ENCODE measurements at places on chromosomes 6 and 20.
A peak's percentile ranks its signal among the peaks of the same experiment; 100 is the strongest.

DNA sequence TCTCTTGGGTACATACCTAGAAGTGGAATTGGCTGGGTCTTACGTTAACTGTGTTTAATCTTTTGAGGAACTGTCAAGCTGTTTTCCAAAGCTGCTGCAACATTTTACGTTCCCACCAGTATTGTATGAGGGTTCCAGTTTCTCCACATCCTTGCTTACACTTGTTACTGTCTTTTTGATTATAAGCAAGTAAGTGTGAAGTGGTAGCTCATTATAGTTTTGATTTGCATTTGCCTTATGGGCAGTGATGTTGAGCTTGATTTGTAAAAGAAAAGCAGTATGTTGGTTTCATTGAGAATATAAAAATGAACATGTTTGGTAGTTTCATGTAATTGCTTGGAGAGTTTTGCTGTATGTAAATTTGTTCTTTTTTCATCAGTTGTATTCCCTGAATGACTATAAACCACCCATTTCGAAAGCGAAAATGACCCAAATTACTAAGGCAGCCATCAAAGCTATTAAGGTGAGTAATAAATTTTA, 40.4 kb downstream of the SCAF8 start:
- DNase-seq = peak; percentile 25

- DNase-seq = no peak
Measured at GRCh38 chr20:17646209-17646960, 35.7 kb downstream of the RRBP1 start.

DNA sequence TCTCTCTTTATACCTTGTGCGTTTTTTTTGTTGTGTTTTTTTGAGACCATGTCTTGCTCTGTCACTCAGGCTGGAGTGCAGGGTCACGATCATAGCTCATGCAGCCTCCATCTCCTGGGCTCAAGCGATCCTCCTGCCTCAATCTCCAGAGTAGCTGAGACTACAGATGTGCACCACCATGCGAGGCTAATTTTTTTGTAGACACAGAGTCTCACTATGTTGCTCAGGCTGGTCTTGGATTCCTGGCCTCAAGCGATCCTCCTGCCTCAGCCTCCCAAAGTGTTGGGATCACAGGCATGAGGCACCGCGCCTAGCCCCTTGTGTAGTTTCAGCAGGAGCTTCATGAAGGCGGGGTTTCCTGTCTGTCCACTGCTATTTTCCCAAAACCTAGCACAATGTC, 27.3 kb downstream of the PDRG1 start:
- no peak for DNase-seq

- peak; percentile 12 for DNase-seq
Measured at GRCh38 chr6:99334526-99335127, 14.8 kb downstream of the FAXC start.

DNA sequence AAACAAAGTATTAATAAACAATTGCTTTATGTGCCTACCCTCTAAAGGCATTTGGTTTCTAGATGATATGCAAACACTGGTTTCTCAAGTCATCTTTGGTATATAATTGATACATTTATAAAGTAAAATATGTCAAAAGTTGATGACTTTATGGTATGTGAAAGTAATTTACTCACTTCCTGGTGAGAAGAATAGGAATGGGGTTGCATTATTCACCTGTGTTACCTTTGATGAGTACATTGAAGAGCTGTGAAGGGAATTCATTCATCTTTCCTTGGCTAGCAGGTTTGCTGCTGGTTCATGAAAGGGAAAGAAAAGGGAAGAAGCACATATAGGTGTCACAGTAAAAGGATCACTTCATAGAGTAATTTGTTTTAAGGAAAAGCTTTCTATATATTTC, 20.4 kb downstream of the RNF217 start:
- no peak for DNase-seq

- no peak for DNase-seq
Measured at GRCh38 chr6:42429042-42429585, 22.6 kb downstream of the TRERF1 start.

DNA sequence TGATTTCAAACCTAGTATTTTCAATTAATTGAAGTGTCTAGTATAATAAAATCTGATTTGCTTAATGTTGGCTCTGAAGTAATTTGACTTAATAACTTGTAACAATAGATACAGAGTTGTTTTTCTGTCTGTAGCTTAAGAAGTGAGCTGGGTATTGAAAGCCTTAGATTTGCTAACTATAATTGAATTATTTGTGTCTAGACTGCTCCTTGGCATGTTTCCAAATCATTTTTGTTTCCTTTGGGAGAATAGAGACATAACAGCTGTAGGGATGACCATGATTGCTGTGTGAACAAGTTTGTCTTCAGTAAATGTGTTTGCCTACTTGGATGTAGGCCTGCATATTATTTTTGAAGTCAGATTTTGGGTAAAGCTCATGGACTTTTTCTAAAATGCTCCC, 115.4 kb downstream of the SCAF8 start:
- DNase-seq = no peak

DNA sequence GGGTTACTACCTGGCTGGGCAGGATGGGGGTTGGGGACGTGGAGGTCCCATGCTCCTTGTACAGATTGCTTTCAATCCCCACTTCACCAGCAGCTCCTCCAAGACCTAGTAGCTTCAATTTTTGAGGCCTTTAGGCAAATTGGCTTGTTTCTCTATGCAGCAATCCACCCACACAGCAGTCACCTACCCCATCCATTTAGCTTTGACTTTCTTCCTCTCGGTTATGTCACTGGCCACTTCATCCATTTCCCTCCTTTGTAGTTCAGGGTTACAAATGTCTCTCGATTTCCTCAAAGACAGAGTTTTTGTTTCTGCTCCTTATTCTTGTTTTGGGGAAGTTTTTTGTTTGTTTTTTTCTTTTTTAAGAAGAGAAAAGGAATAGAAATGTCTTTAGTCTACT, 33.4 kb upstream of the RSPO4 start:
- no peak for DNase-seq

DNA sequence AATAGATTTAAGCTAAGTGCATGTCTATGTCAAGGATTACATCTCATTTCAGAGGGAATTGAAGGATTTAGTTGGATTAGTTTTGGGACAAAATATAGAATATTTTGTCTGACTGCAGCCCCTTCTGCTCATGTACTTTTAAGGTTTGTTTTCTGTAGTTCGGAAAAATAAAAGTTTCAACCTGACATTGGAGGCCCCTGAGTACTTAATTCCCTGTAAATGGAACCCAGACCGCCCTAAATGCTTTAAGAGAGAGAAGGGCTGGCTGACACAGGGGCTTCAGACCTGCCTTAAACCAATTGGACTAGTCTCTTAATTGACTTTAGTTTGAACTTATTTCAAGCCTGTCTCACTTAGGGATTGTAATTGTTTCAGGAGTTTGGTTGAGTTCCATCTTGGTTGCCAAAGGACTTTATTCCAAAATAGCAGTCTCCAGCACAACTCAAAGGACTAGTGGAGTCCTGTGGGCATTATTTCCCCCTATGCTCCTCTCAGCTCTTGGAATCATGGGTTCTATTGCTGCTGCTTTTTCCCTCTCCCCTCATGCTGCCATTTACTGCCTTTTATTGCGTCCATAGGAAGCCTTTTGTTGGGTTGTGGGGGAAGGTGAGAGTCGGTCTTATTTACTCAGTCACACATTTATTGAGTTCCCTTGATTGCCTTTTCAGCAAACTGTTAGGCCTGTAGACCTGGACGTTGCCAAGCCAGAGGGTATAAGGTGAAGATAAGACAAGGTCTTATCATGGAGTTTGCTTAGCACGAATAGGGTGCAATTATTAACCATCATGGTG, 14.5 kb downstream of the BRD2 start:
- DNase-seq = no peak

DNA sequence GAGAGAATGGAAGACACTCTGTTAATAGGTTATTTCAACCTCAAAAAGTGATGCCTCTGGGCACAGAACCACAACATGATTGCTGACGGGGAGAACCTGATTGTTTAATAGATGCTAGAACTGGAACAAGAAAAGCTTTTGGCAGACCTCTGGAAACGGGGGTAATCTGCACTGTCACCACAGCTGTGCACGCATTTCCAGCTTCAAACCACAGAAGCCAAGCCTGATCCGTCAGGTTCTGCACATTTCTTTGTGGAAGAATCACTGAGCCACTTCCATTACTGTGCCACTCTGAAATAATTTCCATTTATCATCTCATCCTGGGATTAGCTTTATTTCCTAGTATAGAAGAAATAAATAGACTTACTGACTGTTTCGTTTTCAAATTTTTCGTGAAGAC, 309.3 kb downstream of the FARS2 start:
- no peak for DNase-seq

DNA sequence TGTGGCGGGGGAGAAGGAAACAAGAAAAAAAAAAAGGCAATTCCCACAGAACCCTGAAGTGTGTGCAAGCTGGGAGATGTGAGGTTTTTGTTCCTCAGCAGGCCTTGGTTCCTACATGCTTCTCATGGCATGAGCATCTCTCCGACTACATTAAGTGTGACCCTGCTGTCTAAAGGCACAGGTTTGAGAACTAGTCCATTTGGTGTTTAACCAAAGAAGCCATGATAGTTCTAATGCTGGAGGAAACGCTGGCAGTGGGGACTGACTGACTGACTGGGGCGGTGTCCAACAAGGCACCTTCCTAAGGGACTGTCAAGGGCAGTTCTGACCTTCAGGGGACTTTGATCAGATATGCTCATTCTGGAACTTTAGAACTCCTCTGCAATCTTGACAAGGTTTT, 3.8 kb downstream of the TXNDC5 start:
- no peak for DNase-seq

DNA sequence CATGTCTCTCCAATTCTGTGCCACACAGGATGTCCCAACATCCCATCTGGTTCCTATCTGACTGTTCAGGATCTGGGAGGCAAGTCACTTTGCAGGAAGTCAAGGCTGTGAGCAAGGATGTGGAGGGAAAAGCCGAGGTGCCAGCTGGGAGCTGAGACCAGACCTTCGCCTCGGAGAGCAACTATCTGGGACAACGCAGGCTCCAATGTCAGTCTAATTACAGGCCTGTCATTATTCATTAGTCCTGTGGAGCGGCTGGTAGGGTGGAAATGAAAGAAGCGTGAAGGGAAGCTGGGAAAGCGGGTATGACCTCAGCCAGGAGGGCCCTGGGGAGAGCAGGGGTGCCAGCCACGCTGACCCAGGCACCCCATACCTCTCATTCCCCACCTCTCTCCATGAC, 147.3 kb downstream of the UNC5CL start:
- DNase-seq = no peak

GRCh38 chr6:166657531-166657930, 30.5 kb upstream of the RPS6KA2 start:
- DNase-seq = no peak

GRCh38 chr6:169935348-169935718, 183.9 kb downstream of the ERMARD start:
- DNase-seq = no peak

DNA sequence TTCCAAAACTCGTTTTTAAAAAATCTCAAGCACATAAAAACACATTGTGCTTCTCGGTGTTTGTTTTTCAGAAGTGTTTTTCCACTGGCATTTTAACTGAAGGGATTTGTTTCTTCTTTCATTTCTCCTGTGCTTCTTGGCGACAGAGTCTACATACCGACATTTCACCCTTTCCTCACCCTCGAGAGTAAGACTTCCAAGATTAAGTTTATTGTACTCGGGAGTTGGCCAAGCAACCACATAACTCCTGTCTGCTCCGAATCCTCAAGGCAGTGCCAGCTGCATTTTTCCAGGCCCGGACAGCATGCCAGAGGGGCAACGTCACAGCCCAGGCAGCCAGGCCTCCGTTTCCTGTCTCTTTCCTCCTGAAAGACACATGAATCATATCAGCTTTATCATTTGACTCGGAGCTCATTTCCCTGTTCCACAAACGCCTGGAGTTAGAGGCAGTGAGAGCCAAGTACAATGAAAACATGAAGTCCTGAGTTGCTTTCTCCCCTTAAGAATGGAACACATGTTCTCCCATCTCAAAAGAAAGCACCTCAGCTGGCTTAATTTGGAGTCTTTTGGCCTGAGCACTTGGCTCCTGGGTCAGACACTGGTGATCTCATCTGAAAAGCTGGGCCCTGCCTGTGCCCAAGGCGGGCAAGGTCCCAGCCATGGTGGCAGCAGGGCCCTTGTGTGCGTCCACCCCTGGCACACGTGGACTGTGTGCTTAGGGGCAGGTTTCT, 23.2 kb upstream of the FAM50B start:
- no peak for DNase-seq
